ENCODE measurements at places on chromosomes 13 and 19.

- DNase-seq, result peak; percentile 36
These were observed 44.5 kb upstream of the GTF3A start for GRCh38 chr13:27379694-27380641.

- peak; percentile 45 for DNase-seq
These were observed 14.5 kb upstream of the SIGLEC14 start for GRCh38 chr19:51660975-51661600.

DNA sequence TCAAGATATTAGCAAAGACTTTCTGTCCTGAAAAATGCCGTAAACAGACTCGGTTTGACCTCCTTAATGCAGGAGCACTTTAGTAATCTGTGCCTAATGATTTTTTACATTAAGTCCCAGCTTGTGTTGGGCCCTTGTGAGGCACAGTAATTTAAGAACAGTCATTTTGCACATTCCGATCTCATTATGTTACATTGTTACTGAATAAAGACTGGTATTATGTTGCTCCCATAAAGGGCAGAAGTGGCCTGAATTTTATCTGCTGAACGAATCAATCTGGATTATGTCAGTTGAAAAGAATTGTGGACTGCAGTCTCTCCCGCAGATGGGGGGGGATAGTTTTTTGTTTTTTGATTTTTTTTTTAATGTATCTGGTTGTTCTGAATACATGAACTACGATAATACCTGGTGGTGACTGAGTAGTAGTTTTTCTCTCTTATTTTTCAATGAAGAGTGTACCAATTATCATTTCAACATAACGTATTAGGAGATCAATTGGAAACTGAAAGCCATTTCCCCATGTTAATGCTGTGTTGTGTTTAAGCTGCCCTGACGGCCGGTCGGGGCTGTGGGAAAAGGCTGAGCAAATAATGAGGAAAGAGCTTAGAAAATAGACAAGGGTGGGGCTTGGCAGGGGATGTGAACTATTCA is 290.2 kb downstream of the ZNF536 start:
- DNase-seq, result no peak

GRCh38 chr19:16584248-16585093 is 12.3 kb upstream of the SLC35E1 start:
- DNase-seq, result peak; percentile 80

GRCh38 chr13:47076500-47076899 is 179.6 kb upstream of the HTR2A start:
- no peak for DNase-seq

DNA sequence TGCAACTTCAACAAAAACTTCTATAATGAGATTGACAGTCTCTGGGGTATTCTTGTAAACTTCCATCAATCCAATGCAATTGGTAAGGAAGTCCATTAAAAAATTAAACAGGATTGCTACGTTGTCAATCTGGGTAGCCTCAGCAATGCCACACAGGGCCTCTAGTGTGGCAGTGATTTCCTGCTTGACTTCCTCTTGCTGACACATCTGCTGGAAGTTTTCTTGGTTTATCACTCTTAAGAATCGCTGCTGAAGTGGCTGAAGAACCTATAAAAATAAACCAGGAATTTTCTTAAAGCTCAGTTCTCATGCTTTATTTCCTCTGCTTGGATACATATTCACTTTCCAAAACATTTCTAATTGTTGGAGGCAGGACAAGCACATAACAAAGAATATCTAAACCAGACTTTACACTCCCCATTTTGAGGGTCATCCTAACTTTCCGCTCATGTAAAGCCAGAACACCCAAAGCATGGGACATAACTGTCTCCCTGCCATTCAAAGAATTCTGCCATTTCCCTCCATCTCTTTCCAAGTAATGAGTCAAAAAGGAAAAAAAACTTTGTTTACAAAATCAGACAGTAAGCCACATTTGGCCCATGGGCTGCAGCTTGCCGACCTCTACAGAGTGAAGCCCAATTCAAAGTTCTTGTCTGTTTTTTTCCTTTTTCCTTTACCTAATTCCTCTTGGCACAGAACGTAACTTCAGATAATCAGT is 23.2 kb upstream of the EEF1AKMT1 start:
- no peak for DNase-seq

DNA sequence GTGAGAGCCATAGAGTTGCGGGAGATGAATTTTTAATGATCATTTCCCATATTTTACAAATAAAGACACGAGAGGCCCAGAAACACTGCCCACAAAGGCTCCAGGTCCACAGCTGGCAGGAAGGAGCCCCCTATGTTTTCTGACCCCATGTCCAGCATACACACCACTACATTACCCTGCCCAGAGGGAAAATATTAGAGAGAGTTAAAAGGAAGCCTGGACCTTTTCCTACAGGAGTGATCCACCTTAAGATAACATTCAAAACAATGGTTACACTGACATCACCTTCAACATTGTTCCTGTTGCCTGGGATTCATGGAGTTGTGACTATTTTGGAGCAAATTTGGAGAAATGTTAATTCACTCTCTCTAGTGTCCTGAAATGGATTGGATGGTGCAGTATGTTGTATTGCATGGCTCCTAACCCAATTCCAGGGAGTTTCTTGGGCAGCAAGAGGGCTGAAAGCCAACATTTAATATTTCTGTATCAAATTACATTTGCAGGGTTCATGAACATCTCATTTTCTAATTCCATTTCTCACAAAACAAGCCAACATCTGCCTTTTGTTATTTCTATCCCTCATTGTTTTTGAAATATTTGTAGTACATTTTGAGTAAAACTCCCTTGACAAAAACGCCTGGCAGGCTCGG is 172.5 kb downstream of the DLEU7 start:
- DNase-seq, result no peak

GRCh38 chr13:22427066-22427465 is 753.7 kb upstream of the SGCG start:
- no peak for DNase-seq

DNA sequence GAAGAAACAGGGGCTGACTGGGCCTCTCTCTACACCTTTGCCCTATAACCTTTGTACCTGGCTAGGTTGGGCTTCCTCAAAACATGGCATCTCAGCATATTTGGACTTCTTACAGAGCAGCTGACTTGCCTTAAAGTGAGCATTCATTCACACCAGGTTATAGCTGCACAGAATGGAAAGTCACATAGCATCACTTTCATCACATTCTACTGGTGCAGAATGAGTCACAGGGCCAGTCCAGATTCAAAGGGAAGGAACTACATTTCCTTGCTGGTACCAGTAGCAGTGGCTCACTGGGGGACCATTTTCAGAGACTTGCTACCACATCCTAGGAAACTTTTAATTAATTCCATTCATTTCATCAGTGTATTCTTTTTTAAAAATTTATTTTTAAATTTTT is 20.3 kb upstream of the TPTE2 start:
- no peak for DNase-seq

- no peak for DNase-seq
These were observed 928 bp upstream of the PNPLA6 start for GRCh38 chr19:7534531-7535046.

GRCh38 chr13:48493066-48493765 is 39.7 kb downstream of the RCBTB2 start:
- DNase-seq, result no peak

DNA sequence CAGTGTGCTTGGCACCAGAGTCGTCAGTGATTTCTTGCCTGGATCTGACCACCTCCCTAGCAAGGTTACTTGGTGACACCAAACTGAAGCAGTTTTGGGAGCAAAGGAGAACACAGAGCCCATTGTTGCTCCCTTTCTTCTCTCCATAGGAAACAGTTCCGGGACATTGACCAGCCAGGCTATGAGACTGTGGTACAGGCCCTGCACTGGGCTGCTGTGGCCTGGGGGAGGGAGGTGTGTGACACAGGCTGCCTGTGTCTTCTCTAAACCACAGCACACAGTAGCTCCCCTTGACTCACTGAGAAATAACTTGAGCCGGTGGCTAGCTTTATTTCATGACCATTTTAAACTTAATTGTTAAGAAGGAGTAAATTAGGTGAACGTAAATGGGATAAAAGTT is 214.8 kb upstream of the UBL3 start:
- DNase-seq, result no peak

GRCh38 chr19:4867534-4868285 is at the start of gene PLIN3:
PLIN3 (minus strand) TSS chr19:4867667; CDS start chr19:4861394, 6,273 bp downstream.
- no peak for DNase-seq

DNA sequence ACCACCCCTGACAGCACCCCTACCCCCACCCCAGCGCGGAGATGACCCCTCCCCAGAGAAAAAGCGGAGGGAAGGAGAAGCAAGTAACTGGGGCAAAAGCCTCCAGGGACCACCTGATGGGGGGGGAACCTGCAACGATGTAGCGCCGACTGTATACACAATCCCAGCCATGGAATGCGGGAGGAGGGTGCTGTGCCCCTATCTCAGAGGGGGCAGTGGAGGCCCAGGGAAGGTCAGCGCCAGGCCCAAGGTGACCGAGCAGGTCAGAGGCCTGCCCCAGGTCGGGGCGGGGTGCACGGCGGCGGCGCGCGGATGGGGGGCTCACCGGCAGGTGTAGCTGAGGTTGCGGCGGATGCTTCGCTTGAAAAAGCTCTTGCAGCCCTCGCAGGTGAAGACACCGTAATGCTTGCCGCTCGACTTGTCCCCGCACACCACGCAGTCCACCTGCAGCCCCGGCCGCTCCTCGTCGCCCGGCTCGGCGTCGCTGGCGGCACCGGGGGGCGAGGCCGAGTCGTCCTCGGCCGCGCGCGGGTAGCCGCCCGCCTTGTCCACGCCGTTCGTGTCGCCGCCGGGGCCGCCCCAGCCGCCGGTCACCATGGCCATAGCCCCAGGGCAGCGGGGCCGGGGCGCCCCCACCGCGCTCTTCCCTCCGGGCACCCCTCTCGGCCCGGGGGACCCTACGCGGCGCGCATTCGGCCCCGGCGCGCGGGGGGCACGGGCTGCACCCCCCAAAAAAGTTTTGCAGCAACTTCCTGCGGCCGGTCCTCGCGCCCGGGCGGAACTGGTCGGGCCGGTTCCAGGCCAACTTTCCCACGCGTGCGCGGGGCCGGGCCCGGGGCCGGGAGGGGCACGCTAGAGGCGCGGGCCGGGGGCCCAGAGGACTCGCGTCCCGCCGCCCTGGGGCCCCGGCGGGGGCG is 843 bp downstream of the NR2F6 start:
- DNase-seq, result no peak

DNA sequence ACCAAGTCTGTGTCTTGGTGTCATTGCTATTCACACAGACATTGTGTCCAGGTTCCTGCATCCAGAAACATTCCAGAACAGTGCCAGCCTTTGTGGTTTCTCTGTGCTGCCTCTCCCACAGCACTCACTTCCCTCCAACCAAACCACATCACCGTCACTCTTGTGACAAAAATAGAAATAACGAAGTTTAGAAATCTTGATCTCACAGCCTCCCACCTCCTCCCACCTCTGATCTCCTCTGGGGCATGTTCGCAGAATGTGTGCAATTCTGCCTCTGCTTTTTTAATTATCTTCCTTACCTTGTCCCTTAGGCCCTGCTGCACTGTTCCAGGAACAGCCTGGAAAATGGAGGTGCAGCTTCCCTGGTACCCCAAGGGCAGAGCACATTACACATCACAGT is 8.7 kb upstream of the SERPINE3 start:
- DNase-seq, result no peak

DNA sequence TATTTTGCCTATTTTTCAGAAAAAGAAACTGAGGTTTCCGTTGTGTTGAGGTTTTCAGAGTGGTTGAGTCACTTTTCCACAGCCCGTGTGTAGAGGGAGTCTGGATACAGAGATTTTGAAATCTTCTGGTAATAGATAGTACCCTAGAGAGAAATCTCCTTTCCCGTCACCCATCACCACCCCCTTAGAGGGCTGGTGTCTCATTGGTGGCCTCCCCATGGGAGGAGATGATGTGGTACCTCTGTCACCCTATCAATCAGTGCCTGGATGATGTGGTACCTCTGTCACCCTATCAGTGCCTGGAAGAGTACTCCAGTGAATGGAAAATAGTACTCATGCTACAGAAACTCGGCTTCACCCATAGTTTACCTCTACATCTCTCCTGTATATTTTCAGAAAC is 42.2 kb upstream of the SERP2 start:
- DNase-seq, result no peak

DNA sequence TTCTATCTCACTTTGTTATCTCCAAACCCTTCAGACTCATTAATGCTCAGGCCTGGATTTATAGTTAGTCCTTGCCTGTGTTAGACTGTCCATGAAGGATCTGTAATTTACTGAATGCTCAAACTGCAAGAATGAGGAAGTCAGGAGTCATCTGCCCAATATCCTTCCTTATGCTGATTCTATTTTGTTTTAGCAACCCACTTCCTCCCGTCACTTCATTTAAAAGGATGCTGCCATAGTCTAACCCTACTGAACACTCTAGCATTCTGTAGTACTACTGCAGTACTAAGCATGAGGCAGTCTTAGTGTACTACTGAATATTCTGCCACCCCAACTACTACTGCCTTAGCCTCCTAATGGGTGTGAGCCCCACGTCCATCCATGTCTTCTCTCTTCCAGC is 1.5 kb downstream of the FCAR start:
- DNase-seq, result no peak

DNA sequence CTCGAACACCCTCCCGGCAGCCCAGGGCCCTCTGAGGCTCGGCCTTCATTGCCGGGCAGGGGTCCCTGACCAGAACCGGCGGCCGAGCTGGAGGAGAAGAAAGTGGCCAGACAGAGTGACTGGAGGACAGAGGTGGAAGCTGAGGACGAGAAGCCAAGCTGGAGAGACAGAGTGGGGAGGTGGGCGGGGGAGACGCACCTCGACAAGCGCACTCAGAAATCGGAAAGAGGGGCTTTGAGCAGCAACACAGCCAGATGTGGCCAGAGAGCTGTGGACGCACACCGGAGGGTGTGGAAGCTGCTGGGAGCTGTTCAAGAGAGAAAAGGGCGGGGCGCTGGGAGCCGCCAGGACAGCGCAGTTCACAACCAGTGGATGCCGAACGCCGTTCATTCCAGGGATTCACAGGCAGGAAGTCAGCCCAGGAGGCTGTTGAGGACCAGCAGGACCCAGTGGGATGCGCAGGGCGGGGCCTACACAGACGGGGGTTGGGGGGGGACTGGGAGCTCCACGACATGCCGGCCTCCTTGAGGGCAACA is 28.2 kb upstream of the C13orf46 start:
- no peak for DNase-seq

DNA sequence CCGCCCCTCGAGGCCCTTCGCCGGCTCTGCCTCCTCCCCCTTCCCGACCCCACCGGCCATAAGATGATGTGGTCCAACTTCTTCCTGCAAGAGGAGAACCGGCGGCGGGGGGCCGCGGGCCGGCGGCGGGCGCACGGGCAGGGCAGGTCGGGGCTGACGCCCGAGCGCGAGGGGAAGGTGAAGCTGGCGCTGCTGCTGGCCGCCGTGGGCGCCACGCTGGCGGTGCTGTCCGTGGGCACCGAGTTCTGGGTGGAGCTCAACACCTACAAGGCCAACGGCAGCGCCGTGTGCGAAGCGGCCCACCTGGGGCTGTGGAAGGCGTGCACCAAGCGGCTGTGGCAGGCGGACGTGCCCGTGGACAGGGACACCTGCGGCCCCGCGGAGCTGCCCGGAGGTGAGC is 1.4 kb downstream of the CACNG6 start:
- DNase-seq, result no peak

GRCh38 chr13:98103942-98104880 is 38.7 kb upstream of the FARP1 start:
- DNase-seq, result no peak

DNA sequence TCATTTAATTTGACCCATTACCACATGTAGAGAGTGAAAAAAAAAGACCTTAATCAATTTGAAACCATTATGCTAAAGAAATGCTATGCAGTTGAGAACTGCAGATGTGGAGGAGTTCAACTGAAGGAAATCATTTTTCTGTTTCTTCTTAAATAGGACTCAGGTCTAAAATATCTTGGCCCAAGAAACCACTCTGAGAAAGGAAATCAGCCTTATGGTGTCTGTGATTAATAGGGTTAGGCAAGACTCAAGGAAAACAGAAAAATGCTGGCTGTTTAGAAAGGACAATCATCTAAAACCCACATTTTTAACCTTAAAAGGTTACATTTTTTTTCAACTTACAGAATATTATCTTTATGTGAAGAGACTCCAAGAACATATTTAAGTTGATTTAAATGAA is 1.9 kb upstream of the SLITRK1 start:
- DNase-seq, result no peak
